ENCODE measurements at places on chromosomes 5 and 9.

- DNase-seq: no peak
Measured at GRCh38 chr9:38061326-38061977, 7.6 kb downstream of the SHB start.

- no peak for DNase-seq
Measured at GRCh38 chr5:133130387-133131118, 78.7 kb downstream of the HSPA4 start.

DNA sequence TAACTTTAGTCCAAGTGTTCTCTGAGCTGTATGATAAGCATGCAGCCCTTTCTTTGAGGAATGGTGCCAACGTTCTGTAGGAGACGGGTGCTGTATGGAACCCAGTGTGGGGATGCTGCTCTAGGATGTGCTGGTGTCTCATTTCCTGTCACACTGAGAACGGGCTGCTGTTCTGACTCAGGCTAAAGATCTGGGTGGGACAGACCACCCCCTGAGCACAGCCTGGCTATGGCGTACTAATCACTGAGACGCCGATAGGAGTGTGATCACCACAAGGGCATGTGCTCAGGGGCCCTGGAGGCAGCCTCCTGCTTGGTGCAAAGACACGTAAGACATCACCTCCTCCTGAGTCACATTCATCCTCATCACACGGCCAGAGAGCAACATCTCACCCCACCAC is 240.4 kb downstream of the IRX2 start:
- DNase-seq: no peak

GRCh38 chr5:59698207-59699178 is 195.0 kb downstream of the PDE4D start:
- no peak for DNase-seq

DNA sequence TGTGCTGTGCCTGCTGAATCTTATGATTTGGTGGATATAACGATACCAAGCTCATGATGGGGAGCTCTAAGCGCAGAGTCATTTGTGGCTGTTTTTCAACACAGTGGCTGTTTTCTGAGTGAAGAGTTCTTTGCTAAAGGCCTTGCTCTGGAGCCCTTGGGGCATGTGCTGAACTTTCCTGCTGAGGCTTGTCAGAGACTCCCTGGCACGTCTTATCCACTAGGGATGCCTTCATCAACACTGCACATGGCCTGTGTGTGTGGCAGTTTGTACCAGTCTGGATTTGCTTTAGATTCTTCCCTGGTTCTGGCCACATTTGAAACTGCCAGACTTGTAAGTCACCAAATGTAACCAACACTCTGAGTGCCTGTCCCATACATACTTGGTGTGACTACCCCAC is 188.2 kb downstream of the DMRT2 start:
- no peak for DNase-seq

DNA sequence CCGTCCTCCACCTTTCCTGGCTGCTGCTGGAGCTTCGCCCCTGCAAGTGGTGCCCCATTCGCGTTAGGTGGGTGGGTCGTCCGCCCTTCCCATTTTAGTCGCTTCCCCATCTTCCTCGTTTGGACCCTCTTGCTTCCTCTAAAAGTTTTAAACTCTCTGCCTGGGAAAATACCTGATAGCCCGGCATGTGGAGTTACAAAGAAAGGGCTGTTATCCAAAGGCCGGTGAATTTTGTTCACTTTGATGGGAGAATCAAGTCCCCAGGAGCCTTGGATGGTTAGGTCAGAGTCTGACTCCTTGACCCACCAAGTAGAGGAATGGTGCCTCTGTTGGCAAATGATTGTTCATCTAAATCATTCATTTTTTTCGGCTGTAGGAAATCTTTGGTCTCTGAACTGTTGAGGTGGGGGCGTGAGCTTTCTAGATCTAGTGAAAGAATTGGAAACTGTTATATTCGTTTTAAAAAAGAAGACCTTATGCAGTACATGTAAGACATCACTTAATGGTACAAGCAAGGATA is 29.5 kb upstream of the APC start:
- no peak for DNase-seq

DNA sequence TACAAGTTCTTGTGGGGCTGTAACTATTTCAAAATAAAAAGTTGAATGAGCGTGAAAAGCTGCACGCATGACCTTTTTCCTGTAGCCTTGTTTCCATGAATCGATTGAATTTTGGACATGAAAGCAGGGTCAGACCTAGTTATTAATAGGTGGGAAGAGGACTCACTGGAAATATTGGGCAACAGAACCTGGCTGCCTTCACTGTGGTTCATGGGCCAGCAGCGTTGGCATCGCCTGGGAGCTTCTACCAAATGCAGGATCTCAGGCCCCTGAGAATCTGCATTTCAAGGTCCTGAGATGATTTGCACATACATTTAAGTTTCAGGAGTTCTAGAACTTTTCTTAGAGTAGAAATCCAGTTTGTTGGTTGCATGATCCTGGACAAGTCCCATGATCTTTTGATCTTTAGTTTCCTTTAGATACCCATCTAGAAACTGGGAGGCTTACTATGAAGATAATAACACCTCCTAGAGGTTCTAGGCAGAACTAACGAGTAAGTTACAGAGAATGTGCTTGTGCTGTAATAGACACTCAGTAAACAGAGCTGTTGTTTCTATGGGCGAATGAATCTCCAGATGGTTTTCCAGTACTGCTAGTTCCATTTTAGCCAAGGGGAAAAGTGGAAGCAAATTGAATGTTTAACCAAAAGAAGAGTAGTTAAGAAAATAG is 12.4 kb downstream of the ANKRD33B start:
- no peak for DNase-seq

GRCh38 chr5:107477492-107477891 is 193.2 kb downstream of the EFNA5 start:
- DNase-seq: no peak

- DNase-seq: no peak
Measured at GRCh38 chr5:64166201-64166959, 737 bp downstream of the RNF180 start.

- DNase-seq: no peak
Measured at GRCh38 chr5:120805131-120805530, 341.0 kb downstream of the PRR16 start.

GRCh38 chr5:173829826-173830225 is 58.3 kb upstream of the CPEB4 start:
- DNase-seq: no peak

All from CD8-positive, alpha-beta T cell (primary cell).